ENCODE measurements at places on chromosomes 16 and 17. TPM values are rescaled to one million over a fixed set of nuclear protein-coding genes. Genes with fewer than 3 reads are reported as not detected.

Gene CDT1
- total RNA-seq = 3.2 TPM

Gene ZNF785
- 27.1 TPM for total RNA-seq

GRCh38 chr16:75251280-75252048 lies at the start of gene BCAR1:
TSS of gene BCAR1 (minus strand) at chr16:75251624. CDS start at chr16:75251482, 142 bp downstream.
- peak; percentile 89 for DNase-seq

DNA sequence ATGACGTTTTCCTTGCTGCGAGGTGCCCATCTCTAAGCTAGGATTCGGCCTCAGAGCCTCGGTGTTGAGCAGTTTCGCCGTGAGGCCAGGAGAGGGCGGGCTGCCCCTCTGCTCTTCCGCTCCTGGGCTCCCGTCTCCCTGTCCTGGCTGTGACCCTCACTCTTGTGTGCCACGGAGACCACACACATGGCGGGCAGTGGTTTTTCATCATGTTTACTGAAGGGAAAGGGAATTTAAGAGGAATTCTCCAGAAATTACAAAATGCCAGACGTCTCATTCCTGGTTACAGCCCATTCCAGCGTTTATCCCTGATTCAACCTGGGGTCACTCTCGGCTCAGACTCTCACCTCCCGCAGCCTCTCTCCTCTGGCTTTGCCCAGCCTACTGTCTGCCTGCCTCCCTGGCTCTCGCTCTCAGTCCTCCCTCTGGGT lies 96.8 kb upstream of the ELAC2 start:
- DNase-seq = peak; percentile 46

DNA sequence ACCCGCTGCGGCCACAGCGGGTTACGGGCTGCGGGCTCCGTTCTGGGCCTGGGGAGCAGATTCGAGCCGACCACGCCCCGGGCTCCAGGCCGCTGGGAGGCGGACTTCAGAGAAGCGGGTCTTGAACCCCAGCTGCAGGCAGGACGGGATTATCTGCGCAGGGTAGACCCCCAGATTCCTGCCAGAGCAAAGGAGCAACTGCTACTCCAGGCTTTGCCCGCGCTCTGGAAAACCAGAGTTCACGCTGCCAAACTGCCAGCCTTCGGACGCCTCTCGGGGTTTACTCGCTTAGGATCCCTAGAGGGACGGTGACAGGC lies 301 bp upstream of the ULK2 start:
- DNase-seq = no peak

- DNase-seq = no peak
Observed at GRCh38 chr16:79628501-79628975, 28.0 kb upstream of the MAF start.

DNA sequence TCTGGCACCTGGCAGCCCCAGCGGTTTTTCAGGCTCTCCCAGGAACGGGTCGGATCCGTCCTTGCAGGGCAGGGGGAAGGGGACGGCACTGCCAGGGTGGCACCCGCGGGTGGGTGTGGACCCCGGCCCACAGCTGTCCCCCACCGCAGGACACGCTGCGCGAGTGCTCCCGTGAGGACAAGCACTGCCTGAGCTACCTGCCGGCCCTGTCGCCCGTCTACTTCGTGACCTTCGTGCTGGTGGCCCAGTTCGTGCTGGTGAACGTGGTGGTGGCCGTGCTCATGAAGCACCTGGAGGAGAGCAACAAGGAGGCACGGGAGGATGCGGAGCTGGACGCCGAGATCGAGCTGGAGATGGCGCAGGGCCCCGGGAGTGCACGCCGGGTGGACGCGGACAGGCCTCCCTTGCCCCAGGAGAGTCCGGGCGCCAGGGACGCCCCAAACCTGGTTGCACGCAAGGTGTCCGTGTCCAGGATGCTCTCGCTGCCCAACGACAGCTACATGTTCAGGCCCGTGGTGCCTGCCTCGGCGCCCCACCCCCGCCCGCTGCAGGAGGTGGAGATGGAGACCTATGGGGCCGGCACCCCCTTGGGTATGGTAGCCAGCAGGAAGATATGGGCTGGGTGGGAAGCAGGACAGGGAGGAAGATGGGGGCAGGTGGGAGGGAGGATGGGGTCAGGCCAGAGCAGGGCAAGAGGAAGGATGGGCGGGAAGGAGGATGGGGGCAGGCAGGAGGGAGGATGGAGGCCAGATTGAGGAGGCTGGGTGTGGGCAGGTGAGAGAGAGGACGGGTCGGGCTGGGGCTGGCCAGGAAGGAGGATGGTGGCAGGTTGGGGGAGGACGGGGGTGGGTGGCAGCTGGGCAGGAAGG lies 6.8 kb downstream of the TPSG1 start:
- DNase-seq = no peak

GRCh38 chr17:62093188-62094155 lies 28.4 kb upstream of the MED13 start:
- DNase-seq = no peak

- no peak for DNase-seq
Observed at GRCh38 chr16:56972403-56973293, 10.9 kb downstream of the CETP start.

Measured in ovary (tissue), 10 donors.